ENCODE measurements at places on chromosomes 2 and 18.

DNA sequence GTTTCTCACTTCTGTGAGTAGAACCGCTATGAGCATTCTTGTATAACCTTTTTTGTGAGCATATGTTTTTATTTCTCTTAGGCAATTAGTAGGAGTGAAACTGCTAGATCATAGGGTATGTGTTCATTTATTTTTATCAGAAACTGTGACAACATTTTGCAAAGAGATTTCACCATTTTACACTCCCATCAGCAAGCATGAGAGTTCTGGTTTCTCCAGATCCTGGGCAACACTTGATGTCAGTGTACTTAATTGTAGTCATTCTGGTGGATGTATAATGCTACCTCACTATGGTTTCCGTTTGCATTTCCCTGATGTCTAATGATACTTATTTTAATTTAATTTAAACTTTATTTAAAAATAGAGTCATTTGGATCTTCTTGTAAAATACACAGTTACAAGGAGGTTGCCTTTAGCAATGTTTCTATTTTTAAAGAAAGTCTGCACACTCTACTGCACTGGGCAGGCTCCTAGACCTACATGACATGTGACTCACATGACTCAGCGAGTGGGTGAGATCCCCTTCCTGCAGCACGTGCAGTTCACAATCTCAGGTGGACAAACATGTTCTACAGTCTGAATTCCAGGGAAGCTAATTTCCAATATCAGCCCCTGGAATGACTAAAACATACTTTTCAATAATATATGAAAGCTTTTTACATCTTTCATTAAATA is 127.0 kb upstream of the BCL2L11 start:
- DNase-seq = peak; percentile 12

DNA sequence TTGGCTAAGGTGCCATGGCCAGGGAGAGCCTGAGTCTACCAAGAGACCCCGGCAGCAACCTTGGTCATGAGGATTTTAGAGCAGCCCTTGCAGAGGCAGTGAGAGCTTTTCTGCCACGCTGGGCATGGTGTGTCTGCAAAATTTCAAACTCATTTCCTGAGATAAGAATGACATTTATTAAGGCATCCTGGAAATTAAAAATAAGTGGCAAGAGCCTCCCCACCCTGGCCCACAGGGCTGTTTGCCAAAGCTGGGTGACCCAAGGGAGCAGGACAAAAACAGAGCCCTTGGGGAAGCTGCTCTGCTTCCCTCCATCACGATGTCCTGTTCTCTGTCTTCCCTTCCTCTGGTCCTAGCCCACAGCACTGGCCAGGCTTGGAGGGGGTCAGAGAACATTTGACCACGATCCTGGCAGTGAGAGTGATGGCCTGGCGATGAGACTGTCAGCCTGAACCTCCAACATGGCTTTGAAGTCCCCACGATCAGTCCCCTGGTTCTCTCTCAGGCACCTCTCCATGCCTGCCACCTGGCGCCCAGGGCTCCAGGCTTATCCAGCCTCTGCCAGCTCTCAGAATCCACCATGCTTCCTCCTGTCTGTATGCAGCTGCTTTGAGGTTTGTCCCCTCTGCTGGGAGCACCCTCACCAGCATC is 68.9 kb upstream of the RMDN2 start:
- no peak for DNase-seq

GRCh38 chr2:199784512-199784911 is 66.5 kb downstream of the FTCDNL1 start:
- no peak for DNase-seq

GRCh38 chr2:60259781-60260180 is 293.7 kb downstream of the BCL11A start:
- no peak for DNase-seq

GRCh38 chr18:3179430-3180089 is 40.2 kb downstream of the MYOM1 start:
- DNase-seq = no peak

DNA sequence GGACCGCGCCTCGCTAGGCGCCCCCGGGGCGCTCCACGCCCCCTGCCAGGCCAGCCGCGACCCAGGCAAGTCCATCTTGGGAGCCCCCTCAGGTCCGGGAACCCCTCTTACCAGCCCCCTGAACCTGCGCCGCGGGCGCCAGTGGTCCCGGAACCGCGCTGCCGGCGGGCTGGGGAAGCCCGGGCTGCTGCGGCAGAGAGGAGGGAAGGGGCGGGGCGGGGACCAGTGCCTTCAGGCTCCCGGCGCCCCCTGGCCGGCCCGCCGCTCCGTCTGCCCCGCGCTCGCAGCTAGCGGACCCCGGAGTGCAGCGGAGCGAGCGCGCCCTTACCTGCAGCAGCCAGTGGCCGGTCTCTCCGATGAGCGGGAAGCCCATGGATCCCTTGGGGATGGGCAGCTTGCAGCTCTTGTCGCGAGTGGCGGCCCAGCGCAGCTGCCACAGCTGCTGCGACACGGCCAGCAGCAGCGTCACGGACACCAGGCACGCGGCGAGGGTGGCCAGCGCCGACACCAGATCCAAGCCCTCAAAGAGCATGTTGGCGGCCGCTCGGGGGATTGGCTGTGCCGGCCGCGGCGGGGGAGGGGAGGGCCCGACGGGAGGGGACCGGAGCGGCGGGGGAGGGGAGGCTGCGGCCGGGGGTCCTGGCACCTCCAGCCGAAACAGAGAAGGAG is at the start of gene CYP26B1:
Gene CYP26B1 (minus strand): TSS at position 560 of the 669 bp plus-strand sequence. CDS start 28 bp downstream, at position 532.
- no peak for DNase-seq

- no peak for DNase-seq
Observed at GRCh38 chr2:2271469-2271941, 59.6 kb downstream of the MYT1L start.

GRCh38 chr2:143528021-143528420 is 398.8 kb downstream of the ARHGAP15 start:
- DNase-seq = no peak

- DNase-seq = no peak
Observed at GRCh38 chr18:75131381-75132000, 77.4 kb downstream of the PTGR3 start.

DNA sequence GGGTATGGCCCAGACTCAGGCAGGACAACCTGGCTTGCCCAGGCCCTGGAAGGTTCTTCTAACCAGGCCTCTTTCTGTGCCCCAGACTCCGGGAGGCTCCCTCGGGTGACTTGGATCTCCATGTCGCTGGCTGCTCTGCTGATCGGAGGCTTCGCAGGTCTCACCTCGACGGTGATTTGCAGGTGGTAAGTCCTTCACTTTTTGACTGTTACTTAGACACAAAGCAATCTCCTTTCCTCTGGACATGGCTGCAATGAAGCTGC is 103.5 kb downstream of the TPO start:
- DNase-seq = no peak

GRCh38 chr18:75844146-75844545 is 416.6 kb upstream of the SMIM21 start:
- no peak for DNase-seq

- DNase-seq = no peak
Observed at GRCh38 chr2:54392555-54393324, 63.4 kb upstream of the SPTBN1 start.

DNA sequence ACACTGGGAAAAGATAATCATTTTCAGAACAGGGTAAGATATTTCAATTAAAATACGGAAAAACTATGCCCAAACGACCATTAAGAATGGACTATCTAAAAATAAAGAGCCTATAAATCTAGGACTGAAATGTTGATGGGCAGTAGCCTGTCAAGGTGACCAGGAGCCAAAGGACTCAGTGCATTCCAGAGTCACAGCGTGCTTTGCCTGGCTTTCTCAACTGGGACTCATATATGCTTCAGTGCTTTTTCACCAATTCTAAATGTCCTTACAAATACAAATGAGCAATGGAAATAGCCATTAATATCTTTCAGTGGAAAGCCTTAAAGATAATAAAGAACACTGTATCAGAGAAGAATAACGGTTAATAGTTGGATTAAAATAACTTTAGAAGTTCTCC is 35.4 kb downstream of the PREPL start:
- no peak for DNase-seq

GRCh38 chr2:121969766-121970639 is 214.6 kb downstream of the TSN start:
- no peak for DNase-seq

DNA sequence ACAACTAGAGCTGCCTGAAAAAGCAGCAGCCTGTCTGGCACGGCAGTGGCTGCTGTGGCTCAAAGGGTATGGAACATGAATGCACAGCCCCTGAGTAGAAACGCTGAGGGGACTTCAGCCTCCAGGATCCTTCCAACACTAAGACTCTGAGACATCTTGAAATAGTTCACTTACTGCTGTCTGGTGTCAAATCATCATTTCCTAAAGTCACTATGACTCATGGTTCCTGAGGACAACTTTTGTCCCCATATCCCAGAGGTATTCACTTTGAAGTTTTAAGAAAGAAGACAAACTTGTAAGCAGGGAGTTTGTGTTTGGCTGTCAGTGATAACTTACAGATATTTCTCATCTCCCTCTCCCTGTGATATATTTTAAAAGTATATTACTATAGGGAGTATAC is 33.3 kb upstream of the NEB start:
- no peak for DNase-seq

DNA sequence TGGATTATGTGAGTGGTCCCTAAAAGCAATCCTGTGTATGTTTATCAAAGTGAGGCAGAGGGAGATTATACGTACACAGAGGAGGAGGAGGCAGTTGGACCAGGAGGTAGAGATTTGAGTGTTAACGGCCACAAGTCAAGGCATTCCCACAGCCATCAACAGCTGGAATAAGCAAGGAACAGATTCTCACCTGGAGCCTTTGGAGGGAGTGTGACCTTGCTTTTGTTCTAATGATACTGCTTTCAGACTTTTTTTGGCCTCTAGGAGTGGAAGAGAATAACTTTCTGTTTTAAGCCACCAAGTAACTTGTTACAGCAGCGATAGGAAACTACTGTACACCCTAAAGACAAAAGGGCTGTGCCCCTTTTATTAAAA is 18.1 kb downstream of the LCLAT1 start:
- no peak for DNase-seq

DNA sequence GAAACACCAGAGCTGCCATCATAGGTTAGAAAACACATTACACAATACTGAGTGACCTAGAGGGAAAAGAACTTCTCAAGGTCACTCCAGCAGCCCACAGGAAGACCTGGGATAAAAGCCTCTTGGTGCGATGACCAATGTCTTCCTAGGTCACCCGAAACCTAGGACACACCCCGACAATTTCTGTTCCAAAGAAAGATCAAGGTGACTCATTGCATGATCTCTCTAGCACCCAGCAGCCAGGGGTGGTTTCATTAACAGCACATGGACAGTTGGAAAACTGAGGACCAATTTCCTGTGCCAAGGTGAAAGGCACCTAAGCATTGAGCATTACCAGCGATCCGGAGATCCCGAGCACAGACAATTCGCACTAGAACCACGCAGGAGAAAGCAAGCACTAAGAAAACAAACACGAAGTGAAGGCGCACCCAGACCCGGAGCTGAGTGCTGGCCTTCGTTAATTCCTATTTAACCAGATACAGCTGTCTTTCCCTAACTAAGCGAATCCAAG is 1.5 kb downstream of the CACNB4 start:
- no peak for DNase-seq

- DNase-seq = no peak
Observed at GRCh38 chr2:182818925-182819324, 47.5 kb downstream of the FRZB start.

DNA sequence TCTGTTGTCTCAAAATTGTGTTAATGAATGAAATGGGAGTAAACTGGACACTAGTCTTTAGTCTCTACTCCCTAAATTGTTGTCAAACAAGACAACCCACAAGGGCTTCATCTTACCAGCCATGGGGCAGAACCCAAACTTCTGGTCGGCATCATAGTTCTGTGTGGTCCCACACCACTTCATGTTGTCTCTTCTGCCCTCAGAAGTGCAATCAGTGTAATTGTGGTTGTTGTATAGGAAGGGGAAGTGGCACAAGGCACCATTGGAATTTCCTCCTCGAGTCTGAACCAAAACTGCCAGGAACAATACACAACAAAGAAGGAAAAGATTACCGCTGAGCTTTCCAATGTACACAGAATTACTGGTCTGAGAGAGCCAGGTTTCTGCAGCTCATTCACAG is 12.6 kb downstream of the FN1 start:
- DNase-seq = no peak
